ENCODE measurements at places on chromosomes 7 and 10.

- DNase-seq: no peak
These were observed 33.2 kb upstream of the VCL start for GRCh38 chr10:73964743-73965142.

GRCh38 chr10:132458586-132459300 is 61.7 kb downstream of the PWWP2B start:
- peak; percentile 48 for DNase-seq

GRCh38 chr10:62025901-62026879 is 124.7 kb downstream of the ARID5B start:
- DNase-seq: no peak

DNA sequence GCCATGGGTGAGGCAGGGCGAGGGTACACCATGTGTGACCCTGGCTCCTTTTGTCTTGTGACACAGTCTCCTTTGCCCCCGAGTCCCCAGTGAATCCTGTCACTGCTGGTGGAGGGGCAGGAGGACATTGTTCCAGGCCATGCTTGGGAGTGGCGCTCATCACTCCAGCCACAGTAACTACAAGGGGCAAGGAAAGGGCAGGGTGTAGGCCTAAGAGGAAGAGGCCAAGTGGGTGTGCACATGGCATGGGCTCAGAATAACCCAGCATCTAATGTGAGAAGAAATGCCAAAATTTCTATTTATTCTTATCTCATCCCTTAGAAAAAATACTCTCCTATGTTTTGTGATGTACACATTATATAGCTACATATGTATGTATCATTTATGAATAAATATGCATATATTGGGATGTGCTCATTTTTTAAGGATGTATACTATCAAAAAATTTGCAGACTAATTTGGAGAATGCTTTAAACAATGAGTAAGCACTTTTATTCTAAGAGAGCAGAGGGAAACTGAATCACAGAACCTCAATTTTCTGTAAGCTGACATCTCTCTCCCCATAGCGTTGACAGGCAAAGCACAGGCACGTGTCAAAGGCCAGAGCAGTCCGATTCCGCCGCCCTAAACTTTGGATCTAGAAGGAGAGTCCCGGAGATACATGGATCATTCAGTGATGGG is 36.9 kb downstream of the RNF32 start:
- DNase-seq: no peak

DNA sequence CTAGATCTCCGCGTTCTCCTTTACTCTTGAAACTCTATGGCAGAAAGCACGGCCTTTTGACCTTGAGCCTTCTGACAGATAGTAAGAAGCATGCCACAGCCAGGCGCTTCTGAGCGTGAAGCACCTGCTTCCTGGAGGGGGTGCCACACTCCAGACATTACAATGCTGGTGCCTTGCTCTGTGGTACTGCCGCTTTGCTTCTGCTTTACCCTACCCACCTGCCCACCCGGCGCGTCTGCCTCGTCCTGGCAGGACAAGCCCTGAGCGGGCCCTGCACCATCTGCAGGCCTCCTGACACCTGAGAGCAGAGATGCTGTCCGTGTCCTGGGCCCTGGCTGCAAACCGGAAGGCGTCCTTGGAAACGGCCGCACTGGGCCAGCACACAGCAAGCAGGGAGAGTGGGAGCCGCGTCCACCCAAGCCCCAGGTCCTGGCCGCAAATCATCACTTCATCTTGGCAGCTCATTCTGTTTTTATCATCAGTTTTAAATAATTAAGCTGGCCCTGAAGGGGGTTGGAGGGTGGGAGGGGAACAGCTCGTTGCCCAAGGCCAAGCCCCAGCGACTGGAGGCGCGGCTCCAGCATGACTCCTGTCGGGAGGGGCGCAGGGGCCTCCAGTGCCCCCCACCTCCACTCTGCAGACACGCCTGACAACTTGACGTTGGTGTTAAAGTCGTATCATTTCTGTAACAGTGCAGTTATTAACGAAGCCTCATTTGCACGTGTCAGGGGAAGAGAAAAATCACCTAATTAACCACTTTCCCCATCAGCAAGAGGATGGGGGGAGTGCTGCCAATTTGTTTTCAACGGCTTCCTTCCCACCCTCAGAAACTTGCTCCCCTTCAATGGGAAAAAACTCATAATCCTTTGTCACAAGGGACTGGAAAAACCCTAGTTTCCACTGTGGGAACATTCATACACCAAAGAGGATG is 132.2 kb downstream of the MAD1L1 start:
- DNase-seq: no peak
